Femur (tissue), 1 donor: ENCODE measurements at places on chromosomes 7 and 10.

DNA sequence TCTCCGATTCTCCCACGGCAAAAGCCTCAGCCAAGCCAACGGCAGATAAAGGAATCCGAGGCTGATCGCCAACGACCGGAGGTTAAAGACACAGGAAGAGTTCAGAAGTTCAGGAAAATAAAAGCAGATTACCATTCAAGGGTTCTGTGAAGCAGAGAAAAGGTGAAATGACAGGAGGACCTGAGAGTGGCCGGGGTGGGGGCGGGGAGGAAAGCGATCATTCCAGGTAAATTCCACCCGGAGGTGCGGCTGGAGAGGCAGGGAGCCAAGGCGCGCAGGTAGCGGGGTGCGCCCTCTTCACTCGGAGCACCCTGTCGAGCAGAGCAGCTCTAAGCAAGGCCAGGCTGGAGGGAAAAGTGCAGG lies 35.3 kb upstream of the SEPHS1 start:
- DNase-seq, result no peak

GRCh38 chr7:27210441-27211083 lies 10.7 kb upstream of the HOXA13 start:
- DNase-seq, result no peak

DNA sequence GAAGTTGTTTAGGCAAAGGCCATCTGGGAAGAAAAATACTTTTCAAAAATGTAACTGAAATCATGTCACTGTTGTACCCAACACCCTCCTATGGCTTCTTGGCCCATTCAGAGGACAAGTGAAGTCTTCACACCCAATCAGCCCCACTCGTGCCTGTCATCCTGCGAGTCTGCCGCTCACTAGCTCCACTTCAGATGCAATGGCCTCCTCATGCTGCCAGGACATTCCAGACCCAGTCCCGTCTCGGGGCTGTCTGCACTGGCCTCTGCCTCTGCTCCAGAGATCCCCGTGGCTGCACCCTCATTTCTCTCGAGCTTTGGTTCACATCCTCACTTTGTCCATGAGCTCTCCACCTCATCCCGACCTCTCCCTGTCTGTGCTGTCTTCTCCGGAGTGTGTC lies 227.1 kb downstream of the KCNMA1 start:
- no peak for DNase-seq

- no peak for DNase-seq
Measured at GRCh38 chr7:99794585-99795502, 10.9 kb upstream of the CYP3A4 start.

GRCh38 chr10:117364110-117364960 lies 10.9 kb downstream of the PDZD8 start:
- DNase-seq, result no peak

- DNase-seq, result no peak
Measured at GRCh38 chr10:3838460-3839437, 53.7 kb upstream of the KLF6 start.
